ENCODE measurements at places on chromosomes 2 and 18. TPM values are rescaled to one million over a fixed set of nuclear protein-coding genes. Genes with fewer than 3 reads are reported as not detected.

The CACNB4 gene
- total RNA-seq = 0.54 TPM

The TMEM17 gene
- total RNA-seq = 1.4 TPM

The ERMN gene
- total RNA-seq = not detected

The BOLL gene
- total RNA-seq = not detected

The CRYBA2 gene
- not detected for total RNA-seq

The DUSP28 gene
- total RNA-seq = 2.9 TPM

The GALNT5 gene
- 4.2 TPM for total RNA-seq

The TTC32 gene
- total RNA-seq = 12.6 TPM

The CD207 gene
- total RNA-seq = not detected

The RAMP1 gene
- total RNA-seq = 13.8 TPM

The ALK gene
- total RNA-seq = not detected

The CCDC74B gene
- 3.1 TPM for total RNA-seq

The MAL gene
- total RNA-seq = not detected

The ESPNL gene
- 0.16 TPM for total RNA-seq

The RGPD4 gene
- not detected for total RNA-seq

The OR6B3 gene
- total RNA-seq = not detected

The RAX gene
- not detected for total RNA-seq

The TRAK2 gene
- 37.1 TPM for total RNA-seq

The CHCHD5 gene
- 16.7 TPM for total RNA-seq

The TBR1 gene
- total RNA-seq = not detected

The PLB1 gene
- total RNA-seq = under 0.01 TPM

The GPR45 gene
- total RNA-seq = not detected

The SPDYA gene
- 0.36 TPM for total RNA-seq

The AMER3 gene
- total RNA-seq = not detected

The FABP1 gene
- total RNA-seq = not detected

The DCDC2C gene
- not detected for total RNA-seq

The HIBCH gene
- total RNA-seq = 20.8 TPM

The VIL1 gene
- total RNA-seq = not detected

The PPP1R1C gene
- not detected for total RNA-seq

The TMEM163 gene
- 1.3 TPM for total RNA-seq

The POTEI gene
- total RNA-seq = not detected

The REG3G gene
- total RNA-seq = not detected

The ZBTB7C gene
- total RNA-seq = not detected

The FSIP2 gene
- not detected for total RNA-seq

The KLHL30 gene
- not detected for total RNA-seq

The IDH1 gene
- total RNA-seq = 94.8 TPM

The DRC1 gene
- total RNA-seq = not detected

The CYP1B1 gene
- 64.0 TPM for total RNA-seq

The AOX1 gene
- total RNA-seq = 76.8 TPM

The FOXI3 gene
- total RNA-seq = not detected

The KIAA2012 gene
- total RNA-seq = not detected

The RUFY4 gene
- not detected for total RNA-seq

The VAPA gene
- total RNA-seq = 195 TPM

The CXXC1 gene
- total RNA-seq = 52.5 TPM

The CCDC141 gene
- not detected for total RNA-seq

The SCYGR7 gene
- total RNA-seq = not detected

The C1QL2 gene
- not detected for total RNA-seq

The HOXD4 gene
- not detected for total RNA-seq
